ENCODE measurements at places on chromosomes 12 and 14.

DNA sequence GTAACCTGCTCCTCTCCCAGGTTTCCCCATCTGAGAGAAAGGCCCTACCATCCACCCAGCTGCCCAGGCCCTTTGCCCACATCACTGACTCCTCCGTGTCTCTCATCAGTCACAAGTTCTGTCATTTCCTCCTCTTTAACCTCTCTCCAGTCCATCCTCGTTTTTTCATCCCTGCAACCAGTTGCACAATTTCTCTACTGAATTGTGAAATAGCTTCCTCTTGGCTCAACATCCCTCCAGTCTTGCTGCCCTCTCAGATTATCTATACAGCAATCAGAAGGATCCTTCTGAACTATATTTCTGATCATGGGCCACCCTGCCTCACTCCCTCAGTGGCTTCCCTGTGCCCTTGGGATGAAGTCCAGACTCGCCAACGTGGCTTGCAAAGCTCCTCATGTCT, 6.8 kb downstream of the FAM161B start:
- DNase-seq = no peak

GRCh38 chr14:20696764-20697163, 8.2 kb downstream of the ANG start:
- DNase-seq = no peak

- no peak for DNase-seq
Observed at GRCh38 chr12:47770086-47770726, 2.8 kb upstream of the SLC48A1 start.

- no peak for DNase-seq
Observed at GRCh38 chr14:71659159-71659558, 273.1 kb upstream of the RGS6 start.

GRCh38 chr12:52280796-52281560, 6.5 kb downstream of the KRT86 start:
- no peak for DNase-seq

GRCh38 chr12:85550924-85551323, 270.9 kb downstream of the ALX1 start:
- DNase-seq = no peak

Measured in substantia nigra (tissue), 51 donors.